Fibroblast of villous mesenchyme (primary cell): ENCODE measurements at places on chromosomes 4 and X. TPM values are rescaled to one million over a fixed set of nuclear protein-coding genes. Genes with fewer than 3 reads are reported as not detected.

The UNC5C gene
- total RNA-seq = under 0.01 and 0.43 TPM in 2 replicates

DNA sequence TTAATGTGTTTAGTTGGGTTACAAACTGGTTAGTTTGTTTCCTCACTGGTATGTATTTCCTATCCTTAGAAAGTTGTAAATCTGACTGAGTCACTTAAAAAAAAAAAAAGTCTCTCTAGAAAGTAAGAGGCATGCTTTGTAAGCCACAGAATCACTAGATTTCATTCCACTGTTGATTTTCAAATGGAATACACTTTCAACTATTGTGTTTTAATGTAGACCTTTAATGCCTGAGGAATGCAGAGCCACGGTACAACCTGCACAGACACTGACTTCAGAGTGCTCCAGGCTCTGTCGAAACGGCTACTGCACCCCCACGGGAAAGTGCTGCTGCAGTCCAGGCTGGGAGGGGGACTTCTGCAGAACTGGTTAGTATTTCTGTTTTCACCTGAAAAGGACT, 88.6 kb downstream of the HHIP start:
- DNase-seq = peak; percentile 19

DNA sequence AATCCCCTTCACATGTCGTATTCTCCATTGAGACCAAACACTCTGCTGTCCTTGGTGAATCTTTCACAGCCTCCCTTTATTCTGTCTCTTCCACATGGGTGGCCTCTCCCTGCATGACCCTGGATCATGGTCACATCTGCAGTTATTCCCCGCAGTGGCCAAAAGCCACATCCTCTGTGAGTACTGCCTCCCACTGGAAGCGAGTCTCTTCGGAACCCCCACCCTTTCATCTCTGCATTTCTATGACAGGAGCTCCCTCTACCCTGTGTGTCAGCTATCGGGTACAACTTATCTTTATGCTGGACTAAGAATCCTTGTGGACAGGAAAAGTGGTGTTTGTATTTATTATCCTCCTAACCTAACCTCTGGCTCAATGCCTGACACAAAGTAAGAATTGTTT, 48.6 kb upstream of the SHISA3 start:
- DNase-seq = no peak

GRCh38 chr4:153538487-153539357, 72.6 kb downstream of the TMEM131L start:
- DNase-seq = peak; percentile 35

DNA sequence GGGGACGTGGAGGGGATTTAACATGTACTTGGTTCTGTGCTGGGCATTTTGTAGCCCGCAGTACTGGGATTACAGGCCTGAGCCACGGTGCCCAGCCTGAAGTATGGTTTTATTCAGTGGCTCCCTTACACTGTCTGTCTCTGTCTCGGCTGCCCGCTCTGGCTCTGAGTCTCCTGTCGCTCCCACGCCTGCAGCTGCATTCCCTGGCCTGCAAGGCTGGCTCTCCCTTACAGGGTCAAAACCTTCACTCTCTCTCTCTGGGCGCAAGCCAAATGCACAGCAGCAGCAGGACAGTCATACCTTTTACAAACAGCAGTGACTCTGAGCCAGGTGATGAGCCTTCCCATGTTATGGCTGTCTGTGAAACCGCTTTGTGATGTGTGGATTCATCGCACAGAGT, 72.1 kb downstream of the HTRA3 start:
- DNase-seq = peak; percentile 50
